ENCODE measurements at places on chromosomes 1 and 21. TPM values are rescaled to one million over a fixed set of nuclear protein-coding genes. Genes with fewer than 3 reads are reported as not detected.

The RIPK4 gene
- 5.1 TPM for total RNA-seq

The OR6N1 gene
- total RNA-seq = not detected

The TRAF3IP3 gene
- total RNA-seq = not detected

The OLFML3 gene
- total RNA-seq = 28.7 TPM

The TMEM269 gene
- not detected for total RNA-seq

The OR2L3 gene
- not detected for total RNA-seq

The HES4 gene
- total RNA-seq = 30.9 TPM

The SH2D2A gene
- 0.18 TPM for total RNA-seq

The COL16A1 gene
- total RNA-seq = 100 TPM

The RGS13 gene
- total RNA-seq = not detected

The ZFP69B gene
- 2.3 TPM for total RNA-seq

The GPR52 gene
- not detected for total RNA-seq

The OR10T2 gene
- not detected for total RNA-seq

The MAB21L3 gene
- total RNA-seq = not detected

The TAF12 gene
- total RNA-seq = 28.4 TPM

The CCNL2 gene
- total RNA-seq = 127 TPM

The LRRC53 gene
- total RNA-seq = not detected

The SFN gene
- total RNA-seq = not detected

The SIPA1L2 gene
- 7.1 TPM for total RNA-seq

The NBPF10 gene
- total RNA-seq = 1.9 TPM

The NR0B2 gene
- total RNA-seq = not detected

The AMIGO1 gene
- 0.36 TPM for total RNA-seq

The PRAMEF18 gene
- not detected for total RNA-seq

The LCE6A gene
- total RNA-seq = not detected
